ENCODE measurements at places on chromosomes 6 and 20.

- DNase-seq, result no peak
Observed at GRCh38 chr6:38632490-38632889, 7.2 kb downstream of the BTBD9 start.

DNA sequence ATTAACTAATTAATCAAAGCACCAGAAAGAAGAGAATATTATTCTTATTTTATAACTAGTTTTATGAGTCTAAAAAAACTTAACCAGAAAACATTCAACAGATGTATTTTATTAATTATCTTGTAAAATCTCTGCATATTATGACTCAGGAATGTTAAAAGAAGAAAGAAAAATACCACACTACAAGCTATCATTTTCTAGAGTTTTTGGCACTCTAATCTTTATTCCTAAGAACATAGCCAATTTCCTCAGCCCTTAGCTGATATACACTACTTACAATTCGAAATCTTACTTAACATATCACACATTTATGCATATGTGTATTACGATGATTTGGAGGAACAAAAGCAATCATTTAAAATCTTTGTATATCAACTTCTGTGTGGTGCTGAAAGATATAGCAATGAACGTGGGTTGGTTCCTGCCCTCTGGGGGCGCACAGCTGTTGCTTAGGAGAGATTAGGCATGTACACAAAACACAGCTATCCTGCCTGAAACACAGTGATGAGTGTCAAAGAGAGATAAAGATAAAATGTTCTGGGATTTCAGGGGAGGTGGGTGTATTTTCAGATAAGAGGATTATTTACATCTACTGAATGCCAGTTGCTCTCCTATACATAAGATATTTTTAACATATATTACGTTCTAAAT lies 404.5 kb downstream of the SYNE1 start:
- peak; percentile 14 for DNase-seq

- DNase-seq, result no peak
Observed at GRCh38 chr20:59247731-59248684, 52.4 kb upstream of the EDN3 start.

- no peak for DNase-seq
Observed at GRCh38 chr6:91132461-91132860, 545.6 kb upstream of the MAP3K7 start.

DNA sequence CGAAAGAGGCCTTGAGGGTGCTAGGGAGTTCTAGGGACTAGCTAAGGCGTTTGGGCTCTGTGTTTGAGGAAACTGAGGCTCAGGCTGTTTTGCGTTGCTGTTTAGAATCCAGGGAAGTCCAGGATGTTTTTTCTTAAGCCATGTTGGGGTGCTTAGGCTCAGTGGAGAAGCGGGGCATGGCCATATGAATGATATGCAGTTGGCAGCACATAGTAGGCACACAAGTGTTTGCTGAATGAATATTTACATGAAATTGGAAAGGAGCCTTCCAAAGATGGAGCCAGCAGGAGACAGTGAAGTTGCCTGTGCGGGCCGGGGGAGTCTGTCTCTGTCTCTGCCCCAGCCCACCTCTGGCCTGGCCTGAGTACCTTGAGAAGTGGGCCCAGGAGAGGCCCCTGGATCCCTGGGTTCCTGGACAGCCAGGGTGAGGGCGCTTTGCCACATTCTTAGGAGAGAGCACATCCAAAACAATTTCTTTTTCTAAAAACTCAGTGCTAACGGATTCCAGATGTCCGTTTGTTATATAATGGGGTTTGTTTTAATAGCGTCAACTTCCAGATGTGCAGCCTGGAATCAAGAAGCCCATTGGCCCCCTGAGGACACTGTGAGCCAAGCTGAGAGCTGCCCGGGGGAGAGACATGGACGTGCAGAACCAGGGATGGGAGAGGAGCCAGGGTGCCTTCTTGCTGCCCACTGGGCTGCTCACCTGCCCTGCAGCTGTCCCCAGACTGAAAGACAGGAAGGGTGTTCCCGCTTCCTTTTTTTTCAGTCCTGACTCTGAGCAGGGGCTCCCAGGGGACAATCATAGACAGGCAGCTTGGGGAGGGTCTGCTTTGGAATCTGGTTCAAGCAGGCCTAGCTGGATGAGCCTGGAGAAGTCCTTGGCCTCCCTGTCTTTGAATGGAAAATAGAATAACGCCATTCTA lies 20.1 kb upstream of the EMILIN3 start:
- no peak for DNase-seq

- no peak for DNase-seq
Observed at GRCh38 chr20:22663528-22664025, 79.2 kb upstream of the FOXA2 start.

- peak; percentile 27 for DNase-seq
Observed at GRCh38 chr20:43975096-43975768, 60.6 kb downstream of the TOX2 start.

DNA sequence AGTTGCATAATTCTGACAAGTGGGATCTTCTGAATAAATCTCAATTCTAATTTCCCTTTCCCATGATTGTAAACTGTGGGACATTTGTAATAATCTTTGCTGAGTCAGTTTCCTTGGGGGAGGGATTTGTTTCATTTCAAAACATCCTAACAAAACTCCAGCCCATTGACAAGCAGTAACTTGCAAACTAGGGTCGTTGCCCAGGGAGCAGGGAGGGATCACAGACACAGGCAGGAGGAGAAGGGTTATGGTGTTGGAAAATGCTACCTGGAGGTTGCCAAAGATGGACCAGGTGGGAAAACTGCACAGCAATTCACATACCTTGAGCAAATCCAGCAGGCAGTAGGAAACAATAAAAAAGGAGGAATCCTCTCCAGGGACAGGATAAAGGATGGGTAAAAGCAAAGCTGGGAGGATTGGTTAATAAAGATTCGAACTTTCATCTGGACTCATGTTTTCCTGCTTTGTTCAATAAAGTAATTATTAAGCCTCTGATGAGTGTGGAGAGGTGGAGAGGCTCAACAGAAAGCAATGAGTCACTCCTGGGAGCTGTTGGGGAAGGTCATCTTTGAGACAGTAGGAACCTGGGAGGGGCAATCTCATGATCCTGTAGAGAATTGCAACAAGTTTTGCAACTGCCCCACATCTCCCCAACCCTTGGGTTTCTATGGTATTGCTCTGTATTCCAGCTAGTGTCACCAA lies 87.3 kb upstream of the AKIRIN2 start:
- DNase-seq, result no peak

DNA sequence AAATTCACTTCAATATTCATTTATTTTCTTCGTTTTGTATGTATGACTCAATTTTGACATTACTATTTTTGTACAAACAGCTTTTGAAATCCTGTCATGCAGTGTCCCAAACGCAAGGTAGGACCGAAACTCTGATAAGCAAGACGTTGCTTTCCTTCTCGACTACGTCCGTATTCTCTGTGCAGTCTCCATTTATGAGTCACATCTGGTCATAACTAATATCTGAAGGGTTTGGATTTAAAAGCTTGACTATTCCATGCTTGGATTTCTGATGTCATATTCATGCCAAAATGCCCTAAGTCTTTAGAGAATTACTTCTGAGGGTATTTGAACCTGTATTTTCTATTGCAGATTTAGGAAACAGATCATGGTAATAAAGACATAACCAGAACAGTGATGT lies 37.8 kb upstream of the LAMP5 start:
- DNase-seq, result no peak

DNA sequence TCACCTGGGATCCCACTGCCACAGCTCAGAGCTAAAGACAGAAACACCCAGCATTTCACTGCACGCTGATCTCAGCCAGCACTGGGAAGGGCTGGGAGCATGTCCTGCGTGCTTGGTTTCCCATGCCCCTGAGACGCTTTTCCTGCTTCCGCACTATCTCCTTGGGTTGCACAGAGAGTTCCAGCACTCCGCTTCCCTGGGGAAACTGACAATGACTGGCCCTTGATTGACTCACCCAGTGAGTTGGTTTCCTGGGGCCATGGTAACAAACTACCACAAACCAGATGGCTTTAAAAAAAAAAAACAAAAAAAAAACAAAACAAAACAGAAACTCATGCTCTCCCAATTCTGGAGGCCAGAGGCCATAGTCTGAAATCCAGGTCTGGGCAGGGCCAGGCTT lies 14.8 kb upstream of the MAS1L start:
- no peak for DNase-seq

DNA sequence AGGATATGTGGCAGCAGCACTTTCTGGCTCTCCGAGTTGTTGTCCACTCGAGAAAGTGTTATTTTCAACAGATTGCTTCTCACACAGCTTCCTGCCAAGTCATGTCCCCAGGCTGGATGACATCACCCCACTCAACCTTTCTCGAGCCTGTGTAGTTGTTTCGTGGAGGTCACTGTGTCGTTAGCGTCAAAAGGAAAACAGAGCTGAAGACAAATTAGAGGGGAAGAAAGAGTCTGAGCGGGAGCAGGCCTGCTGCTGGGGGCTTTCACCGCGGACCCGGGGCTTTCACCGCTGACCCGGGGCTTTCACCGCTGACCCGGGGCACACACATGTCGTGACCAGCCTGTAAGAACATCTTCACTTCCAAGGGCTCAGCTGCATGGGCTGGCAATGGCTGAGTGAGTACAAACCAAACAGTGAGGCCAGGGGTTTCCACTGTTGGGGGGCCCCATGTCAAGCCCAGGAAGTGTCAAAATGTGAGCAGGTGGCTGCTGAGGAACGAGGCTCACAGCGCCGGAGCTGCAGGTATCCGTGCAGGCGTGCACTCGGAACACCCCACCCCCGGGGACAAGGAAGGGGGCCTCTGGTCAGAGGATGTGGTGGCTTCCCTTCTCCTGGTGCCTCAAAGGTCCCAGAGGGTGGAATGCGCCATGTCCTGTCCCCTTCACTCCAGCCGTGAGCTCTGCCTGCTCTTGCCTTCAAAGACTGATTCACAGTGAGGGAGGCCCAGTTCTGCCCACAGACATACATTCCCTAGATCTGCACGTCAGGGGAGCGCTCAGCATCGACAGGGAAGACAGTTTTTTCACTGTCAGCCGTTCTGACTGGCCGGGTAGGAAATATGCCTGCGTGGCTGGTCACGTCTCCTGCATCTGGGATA lies 365.9 kb downstream of the TAF4 start:
- DNase-seq, result no peak

GRCh38 chr6:451336-451735 lies 59.8 kb downstream of the IRF4 start:
- no peak for DNase-seq

DNA sequence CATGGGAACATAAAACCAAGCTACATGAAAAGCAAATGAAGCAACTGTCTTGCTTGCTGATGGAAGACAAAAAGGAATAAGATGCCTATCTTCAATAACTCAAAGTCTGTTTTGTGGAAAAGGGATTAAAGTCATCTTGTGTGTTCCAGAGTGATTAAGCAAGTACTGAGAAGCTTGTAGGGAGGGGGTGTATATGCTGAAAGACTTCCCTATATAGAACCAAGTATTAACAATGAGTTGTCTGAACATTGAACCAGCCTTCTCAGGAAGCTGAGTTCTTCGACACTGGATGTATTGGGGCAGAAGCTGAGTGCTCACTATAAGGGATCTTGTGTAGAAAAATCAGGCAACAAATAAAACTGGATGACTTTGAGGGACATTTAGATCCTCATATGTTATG lies 451.8 kb downstream of the CD83 start:
- no peak for DNase-seq

GRCh38 chr6:89352278-89353117 lies at the start of gene UBE2J1:
Gene UBE2J1 (minus strand): TSS chr6:89352722. CDS start chr6:89352569, 153 bp downstream.
- peak; percentile 82 for DNase-seq

DNA sequence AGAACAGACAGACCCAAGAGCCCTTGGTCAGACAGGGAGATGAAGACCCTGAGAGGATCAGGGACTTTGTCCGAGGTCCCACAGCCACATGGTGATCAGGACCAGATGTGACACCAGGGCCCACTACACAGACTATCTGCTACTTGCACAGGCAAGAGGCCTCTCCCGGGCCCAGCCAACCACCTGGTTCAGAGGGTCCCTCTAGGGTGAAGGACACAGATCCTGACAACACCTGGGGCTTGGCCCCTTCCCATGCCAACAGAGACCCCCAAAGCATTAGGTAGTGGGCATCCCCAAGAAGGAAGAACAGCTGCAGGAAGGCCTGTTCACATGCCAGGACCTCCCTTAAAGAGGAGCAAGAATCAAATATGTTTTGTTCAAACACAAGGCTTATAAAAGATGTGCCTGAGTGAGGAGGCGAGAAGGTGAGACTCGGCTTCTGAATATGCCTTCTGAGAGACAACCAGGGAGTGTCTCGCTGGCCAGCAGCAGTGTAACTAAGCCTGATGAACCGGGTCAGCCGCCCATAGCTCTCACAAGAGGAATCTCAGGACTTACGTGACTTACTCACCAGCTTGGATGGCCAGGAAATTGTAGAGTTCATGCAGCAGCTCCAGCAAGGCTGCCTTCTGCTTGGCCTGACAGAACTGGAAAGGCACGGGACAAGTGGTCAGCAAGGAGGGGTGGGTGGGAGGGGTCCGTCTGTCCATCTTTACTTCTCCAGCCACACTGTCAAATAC lies 5.0 kb downstream of the LEMD2 start:
- DNase-seq, result no peak
